HL-60 (cell line): ENCODE measurements at places on chromosomes 16 and 17.

GRCh38 chr16:3188925-3189825 lies 1.2 kb downstream of the OR1F1 start:
- DNase-seq = no peak

- no peak for DNase-seq
These were observed 83.7 kb downstream of the RTN4RL1 start for GRCh38 chr17:1941272-1942065.

GRCh38 chr16:3252967-3253366 lies 3.5 kb downstream of the MEFV start:
- no peak for DNase-seq

GRCh38 chr17:66690166-66690565 lies 144.8 kb upstream of the CACNG5 start:
- no peak for DNase-seq

GRCh38 chr16:85227084-85227945 lies 115.0 kb upstream of the CIBAR2 start:
- no peak for DNase-seq

GRCh38 chr16:35311475-35311874 lies 1852.1 kb downstream of the TP53TG3F start:
- no peak for DNase-seq

DNA sequence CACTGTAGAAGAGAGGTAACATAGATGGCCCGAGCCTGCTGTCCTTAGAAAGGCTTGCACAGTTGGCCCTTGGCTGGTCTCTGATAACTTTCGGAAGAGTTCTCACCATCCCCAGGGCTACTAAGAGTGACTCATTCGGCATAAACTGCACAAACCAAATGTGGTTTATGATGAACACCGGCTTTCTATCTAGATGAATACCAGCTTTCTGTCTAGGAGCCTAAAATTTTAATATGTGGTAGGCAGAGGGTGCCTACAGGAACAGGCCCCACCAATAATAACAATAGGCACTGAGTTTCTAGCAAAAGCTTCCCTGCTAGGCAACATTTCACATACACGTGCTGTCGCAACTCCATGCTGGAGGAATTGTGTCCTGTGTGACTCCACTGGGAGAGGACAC lies 15.4 kb downstream of the CNOT1 start:
- DNase-seq = no peak

- peak; percentile 35 for DNase-seq
These were observed 35.8 kb upstream of the ADGRG1 start for GRCh38 chr16:57592591-57593003.

GRCh38 chr16:85250147-85250463 lies 137.8 kb upstream of the CIBAR2 start:
- DNase-seq = no peak

GRCh38 chr16:77306075-77306474 lies 106.9 kb downstream of the SYCE1L start:
- no peak for DNase-seq

DNA sequence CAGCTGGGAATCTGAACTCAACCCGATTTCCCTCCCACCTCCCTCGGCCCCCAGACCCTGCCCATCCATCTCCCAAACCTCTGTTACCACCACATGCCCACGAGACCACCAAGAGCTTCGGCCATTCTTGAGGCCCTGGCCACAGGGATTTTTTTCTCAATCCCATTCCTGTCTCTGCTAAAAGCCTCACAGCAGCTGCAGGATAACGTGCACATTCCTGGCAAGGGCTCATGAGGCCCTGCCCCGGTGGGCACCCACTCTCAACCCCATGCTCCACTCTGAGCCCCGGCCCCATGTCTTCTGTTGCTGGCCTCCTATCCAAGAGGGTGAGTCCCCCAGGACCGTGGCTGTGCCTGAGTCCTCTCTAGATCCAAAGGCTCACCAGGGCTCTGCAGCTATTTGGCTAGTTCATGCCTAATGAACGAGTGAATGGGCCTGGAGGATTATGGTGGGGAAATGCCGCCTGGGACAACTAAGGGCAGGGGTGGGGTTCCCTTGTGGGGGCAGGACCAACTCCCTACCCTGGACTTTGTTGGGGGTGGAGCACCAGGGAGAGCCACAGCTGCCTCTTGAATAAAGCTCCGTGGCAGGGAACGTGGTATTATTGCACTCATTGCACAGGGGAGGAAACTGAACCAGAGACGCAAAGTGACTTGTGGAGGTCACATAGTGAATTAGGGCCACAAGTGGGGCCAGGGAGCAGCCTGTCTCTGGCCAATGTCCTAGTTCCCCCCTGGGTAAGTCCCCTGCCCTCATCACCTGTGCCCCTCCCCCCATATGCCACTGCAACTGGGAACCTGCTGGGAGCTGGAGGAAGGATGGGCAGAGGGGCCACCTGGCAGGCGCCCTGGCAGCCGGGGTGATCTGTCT lies 113.8 kb upstream of the SMURF2 start:
- no peak for DNase-seq

GRCh38 chr16:76668207-76668725 lies 391.1 kb downstream of the CNTNAP4 start:
- DNase-seq = no peak

DNA sequence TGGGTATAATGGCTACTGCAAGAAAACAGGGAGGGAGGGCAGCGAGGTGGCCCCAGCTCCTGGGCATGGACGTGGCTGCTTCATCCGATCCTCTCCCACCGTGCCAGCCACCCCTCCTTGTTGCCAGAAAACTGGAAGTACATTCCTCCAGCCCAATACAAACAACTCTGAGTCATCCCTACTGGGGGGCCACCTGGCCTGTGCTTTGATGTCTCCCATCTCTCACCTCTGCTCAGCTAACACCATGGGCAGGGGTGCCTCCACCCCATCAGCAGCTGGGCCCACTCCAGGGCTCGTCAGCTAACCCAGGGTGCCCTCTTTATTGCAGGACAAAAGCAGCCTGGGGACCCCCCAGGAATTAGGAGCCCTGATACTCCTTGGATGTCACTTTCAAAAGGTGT lies 2.0 kb downstream of the RHBDF2 start:
- DNase-seq = no peak

- DNase-seq = no peak
These were observed 13.7 kb downstream of the WNT9B start for GRCh38 chr17:46865100-46865499.

GRCh38 chr17:49190932-49191331 lies 19.4 kb downstream of the GNGT2 start:
- DNase-seq = no peak

- DNase-seq = no peak
These were observed 7.0 kb downstream of the PLXDC1 start for GRCh38 chr17:39144416-39144840.

- peak; percentile 79 for DNase-seq
These were observed 143.6 kb downstream of the COPRS start for GRCh38 chr17:31715446-31715845.

DNA sequence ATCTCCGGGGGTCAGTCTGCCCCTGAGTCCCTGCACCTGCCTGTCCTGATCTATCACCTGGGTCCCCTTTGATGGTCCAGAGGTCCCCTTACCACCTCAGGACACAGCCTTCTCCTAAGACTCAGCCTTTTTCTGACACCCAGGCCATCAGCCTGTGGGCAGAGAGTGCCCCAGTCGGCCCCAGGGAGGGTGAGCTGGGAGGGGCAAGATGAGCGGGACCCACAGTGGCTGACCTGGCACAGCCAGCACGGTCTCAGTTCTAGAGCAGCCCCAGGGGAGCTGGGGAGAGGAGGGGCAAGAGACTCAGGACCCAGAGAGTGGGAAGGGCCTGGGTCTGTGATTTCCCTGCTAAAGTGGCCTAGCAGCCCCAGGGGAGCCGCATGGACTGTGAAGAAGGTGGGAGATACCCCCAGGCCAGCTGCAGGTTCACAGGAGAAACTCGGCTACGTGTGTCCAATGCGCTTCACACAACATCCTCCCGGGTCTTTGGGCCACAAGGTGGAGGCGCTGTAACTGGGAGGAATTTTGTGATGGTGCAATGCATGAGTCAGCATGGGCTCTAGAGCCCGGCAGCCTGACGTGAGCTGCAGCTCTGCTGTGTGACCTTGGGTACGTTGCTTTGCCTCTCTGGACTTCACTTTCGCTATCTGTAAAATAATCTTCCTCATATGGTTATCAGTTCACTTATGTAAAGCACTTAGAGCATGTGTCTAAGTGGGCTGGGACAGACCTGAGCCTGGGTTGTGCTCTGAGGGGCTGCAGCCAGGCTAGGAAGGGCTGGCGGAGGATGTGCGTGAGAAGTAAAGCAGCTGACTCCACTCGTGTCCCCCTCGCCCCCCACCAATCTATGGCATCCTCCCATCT lies 67.2 kb upstream of the LHX1 start:
- DNase-seq = peak; percentile 14

- peak; percentile 84 for DNase-seq
These were observed 2.3 kb upstream of the UBALD2 start for GRCh38 chr17:76262732-76263344.

GRCh38 chr17:72832306-72832705 lies 260.2 kb downstream of the SLC39A11 start:
- DNase-seq = no peak

DNA sequence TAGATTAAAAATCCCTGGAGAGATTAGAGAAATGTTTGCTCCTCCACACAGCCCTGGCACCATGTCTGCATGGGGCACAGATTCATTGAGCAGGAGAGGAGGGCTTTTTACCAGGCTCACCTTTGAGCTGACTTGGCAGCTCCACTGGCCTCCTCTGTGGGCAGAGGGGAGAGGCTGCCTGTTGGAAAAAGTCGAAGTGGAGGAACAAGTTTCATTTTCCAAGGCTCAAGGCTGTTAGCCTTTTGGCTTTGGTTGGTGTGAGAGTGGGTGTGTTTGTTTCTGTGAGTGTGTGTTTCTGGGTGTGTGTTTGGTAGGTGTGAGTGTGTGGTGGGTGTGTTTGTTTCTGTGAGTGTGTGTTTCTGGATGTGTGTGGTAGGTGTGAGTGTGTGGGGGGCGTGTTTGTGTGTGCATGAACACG lies 5.6 kb downstream of the TMEM238L start:
- DNase-seq = no peak

- no peak for DNase-seq
These were observed 43.4 kb downstream of the LMF1 start for GRCh38 chr16:927406-927805.

DNA sequence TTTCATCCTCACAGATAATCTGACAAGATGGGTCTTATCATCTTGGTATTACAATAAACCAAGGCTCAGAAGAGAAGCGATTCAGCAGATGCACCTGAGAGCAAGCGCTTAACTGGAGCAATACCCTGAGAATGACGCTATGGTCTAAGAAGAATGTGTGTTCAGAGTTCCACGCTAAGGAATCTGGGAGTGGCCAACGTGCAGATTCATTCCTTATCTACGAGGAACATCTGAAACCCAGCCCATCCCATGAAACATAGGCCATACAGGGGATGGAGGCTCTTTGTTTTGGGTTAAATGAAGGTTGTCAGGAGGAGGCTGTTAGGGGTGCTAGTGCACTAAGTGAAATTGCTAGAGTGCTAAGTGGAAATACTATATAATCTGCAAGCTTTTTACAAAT lies 28.5 kb upstream of the KDM8 start:
- no peak for DNase-seq

DNA sequence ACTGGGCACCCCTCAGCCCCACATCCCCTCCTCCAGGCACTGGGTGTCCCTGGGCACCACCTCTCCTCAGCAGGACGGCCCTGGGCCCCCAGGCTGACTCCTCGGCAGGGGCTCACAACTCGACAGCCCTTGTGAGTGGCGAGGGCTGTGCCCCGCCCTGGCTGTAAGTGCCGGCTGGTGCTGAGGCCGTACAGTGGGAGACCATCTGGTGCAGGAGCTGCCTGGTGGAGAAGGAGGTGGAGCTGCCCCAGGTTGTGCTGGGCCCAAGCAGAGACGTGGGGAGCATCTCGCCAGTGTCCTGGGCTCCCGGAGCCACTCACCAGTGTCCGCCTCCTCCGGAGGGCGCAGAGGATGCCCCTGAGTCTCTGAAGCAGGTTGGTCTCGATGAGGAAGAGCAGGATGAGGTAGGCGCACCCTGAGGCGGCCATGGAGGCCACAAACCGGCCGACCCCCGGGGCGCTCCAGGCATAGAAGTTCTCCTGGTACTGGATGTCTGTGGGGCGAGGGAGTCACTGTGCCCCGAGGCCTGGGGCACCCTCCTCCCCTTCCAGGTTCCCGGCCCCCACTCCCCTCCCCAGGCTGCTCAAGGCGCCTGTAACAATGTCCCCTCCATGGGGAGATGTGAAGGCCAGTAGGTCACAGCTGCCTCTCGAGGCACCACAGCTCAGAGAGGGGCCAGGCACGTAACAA lies 15.1 kb upstream of the RNPS1 start:
- DNase-seq = no peak

DNA sequence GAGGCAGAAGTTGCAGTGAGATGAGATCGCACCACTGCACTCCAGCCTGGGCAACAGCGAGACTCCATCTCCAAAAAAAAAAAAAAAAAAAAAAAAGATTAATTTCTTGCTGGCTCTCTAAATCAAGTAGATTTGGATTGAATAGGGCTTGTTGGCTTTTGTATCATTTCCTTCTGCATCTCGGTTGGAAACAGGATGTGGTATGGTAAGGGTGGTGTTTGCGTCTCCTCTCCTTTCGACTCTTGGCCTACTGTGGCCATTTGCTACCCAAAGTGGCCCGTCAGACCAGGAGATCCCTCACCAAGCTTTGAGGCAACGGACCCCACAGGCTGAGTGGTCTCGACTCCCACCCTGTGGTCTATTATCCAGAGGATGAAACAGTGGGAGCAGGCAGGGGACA lies 168.0 kb upstream of the IRX3 start:
- no peak for DNase-seq

GRCh38 chr16:57265850-57266530 lies 18.5 kb downstream of the PLLP start:
- no peak for DNase-seq

DNA sequence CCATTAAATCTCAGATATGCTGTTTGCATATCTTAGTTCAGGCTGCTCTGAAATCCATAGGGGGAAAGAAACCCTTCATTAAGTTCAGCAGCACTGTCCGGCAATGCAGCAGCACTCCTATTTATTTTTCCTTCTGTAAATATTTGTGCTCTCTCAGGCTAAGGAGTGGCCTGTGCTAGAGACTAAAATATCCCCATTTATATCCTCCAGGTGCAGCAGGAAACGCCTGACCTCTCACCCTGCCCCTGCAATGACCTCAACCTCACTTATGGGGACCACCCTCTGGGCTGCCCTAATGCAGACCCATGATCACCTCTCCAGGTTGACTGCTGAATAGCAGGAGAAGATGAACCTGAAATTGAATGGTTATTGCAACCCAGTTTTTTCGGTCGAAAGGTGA lies 165.0 kb upstream of the ELAC2 start:
- DNase-seq = no peak

DNA sequence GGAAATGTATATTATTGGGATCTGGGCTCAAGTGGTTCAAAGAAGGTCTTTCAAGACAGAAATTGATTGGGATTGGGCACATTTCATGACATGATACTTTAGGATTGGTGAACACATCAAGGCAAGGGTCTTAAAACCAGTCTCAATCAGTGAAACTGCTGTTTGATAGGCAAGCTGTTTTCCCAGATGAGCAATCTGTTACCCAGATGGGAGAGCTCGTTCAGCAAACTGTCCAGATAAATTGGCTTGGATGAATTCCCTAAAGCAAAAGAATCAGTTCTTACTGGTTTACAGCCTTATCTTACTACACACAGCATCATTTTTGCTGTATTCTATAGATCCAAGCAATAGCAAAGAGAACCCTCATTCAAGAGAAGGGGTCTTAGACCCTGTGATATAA lies 31.0 kb upstream of the CNEP1R1 start:
- DNase-seq = no peak
